Activated CD4-positive, alpha-beta T cell treated with anti-CD3 and anti-CD28 coated beads for 24 hours (primary cell): ENCODE measurements at places on chromosomes 3 and 15.
A peak's percentile ranks its signal among the peaks of the same experiment; 100 is the strongest.

- DNase-seq, result no peak
Observed at GRCh38 chr15:90901175-90902039, 1.7 kb upstream of the MAN2A2 start.

GRCh38 chr15:75227663-75228280, 26.1 kb downstream of the C15orf39 start:
- DNase-seq, result no peak

DNA sequence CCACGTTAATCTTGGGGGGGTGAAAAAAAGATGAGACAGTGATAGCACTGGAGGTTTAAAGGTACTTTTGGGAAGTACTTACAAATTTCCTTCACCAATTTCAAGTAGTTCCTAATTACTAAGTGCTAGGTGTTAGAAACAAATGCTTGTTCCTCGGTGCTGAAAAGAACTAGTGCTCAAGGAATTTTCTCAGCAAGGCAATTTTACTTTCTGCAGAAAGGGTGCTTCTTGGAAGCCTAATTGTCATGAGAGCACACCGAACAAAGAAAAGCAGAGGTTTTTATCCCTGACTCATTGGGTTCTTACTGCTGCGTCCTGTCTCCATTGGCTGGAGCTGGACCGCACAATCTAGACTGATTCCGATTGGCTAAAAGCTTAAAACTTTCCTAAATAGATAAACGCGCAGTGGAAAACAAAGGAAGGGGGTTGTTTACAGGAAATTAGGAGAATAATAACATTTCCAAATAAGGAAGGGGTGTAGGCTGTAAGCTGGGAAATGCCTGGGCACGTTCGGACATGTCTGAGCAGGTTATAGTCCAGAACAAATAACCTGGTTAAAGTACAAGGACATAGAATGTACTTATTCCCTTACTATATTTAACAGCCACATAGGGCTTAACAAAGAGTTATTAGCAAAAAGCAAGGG, 49.6 kb downstream of the CHD2 start:
- DNase-seq, result no peak

- no peak for DNase-seq
Observed at GRCh38 chr3:107992976-107993684, 97.7 kb downstream of the CD47 start.

- DNase-seq, result no peak
Observed at GRCh38 chr3:140580746-140581145, 97.1 kb upstream of the TRIM42 start.

GRCh38 chr15:56919031-56919608, 676 bp downstream of the TCF12 start:
- DNase-seq, result peak; percentile 34

- no peak for DNase-seq
Observed at GRCh38 chr15:70863450-70864218, 9.7 kb upstream of the LARP6 start.

DNA sequence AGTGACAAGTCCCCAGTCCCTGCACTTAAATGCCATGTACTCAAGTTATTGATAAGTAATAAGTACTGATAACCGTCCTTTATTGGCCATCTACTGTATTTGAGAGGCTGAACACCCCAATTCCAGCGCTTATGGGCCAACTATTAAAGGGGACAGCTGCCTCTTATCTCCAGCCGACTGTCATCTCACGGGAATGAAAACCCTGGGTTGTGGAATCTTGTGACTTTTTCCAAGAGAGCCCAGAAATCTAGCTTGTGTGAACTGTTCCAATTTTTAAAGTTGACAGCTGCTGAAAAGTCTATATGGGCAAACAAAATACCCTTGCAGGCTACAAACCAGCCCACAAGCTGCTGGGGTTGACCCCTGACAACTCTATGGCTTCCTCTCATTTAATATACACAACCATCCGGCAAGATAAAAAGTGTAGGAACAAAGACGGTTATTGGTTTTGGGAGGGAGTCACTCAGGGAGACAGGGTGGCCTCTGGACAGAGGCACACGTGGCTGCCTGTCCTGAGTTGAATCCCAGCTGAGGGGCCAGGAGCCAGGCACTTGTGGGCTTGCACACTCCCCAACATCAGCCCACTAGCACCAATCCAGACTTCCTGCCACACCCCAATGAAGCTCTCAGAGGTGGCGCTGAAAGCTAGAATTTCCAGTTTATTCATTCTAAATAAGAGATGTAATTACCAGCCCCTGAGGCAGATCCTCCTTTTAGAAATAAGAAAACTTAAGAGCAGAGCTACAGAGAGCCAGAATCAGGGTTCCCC, 16.2 kb downstream of the SPSB4 start:
- no peak for DNase-seq
